ENCODE measurements at places on chromosomes 6 and 20.

DNA sequence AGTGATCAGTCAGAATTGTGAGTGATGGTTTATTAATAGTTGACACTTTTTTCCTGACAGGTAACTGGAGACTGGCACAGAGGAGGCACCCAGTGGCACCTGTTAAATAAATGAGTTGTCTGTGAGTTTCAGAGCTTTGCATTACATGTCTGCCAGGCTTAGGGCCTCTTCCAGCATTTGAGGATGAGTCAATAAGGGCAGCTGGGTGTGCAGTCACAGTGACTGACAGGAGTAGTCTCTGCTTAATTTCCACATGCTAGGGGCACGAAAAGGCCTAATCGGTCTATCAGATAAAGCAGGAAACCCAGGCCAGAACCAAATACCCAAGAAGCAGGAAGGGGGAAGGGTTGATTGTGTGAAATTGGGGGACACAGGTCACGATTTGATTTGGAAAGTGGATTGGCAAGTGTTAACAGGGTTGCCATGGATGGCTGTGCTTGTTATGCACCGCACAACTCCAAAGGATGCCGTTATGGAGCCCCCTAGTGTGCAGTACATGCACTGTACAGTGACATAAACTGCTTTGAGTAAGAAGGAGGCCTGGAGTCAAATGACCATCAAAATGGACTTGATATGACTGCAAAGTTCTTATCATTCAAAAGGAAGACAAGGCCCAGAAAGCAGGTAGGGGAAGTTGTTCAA, 111.9 kb upstream of the GGTLC1 start:
- DNase-seq, result peak; percentile 87

- DNase-seq, result no peak
These were observed 484.9 kb downstream of the LMBRD1 start for GRCh38 chr6:69311888-69312287.

DNA sequence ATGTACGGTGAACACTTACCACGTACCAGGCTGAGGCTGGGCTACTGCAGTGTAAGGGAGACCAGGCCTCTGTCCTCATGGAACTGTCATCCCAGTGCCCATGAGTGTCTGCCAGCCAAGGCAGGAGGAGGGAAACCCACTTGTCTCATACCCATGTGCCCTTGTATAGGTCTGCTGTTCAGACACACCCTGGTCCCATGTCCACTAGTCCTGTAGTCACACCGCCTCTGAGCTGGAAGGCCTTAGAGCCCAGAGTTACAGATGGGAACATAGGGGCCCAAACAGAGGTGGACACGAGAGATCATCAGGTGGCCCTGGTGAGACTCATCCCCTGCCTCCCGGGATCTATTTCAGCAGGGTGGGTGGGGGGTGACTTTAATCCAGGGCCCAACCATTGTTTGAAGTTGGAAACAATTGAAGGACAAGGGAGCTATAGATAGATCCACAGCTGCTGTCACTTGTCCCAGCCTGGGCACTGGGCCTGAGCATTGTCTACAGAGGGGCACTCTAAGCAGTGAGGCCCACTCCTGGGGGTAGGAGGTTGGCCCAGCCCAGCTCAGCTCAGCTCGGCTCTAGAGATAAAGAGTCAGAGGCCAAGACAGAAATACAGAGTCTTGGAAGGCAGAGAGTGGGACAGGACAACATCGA, 14.6 kb downstream of the MYH7B start:
- DNase-seq, result no peak

- peak; percentile 27 for DNase-seq
These were observed 13.7 kb upstream of the CDC5L start for GRCh38 chr6:44373787-44374186.

DNA sequence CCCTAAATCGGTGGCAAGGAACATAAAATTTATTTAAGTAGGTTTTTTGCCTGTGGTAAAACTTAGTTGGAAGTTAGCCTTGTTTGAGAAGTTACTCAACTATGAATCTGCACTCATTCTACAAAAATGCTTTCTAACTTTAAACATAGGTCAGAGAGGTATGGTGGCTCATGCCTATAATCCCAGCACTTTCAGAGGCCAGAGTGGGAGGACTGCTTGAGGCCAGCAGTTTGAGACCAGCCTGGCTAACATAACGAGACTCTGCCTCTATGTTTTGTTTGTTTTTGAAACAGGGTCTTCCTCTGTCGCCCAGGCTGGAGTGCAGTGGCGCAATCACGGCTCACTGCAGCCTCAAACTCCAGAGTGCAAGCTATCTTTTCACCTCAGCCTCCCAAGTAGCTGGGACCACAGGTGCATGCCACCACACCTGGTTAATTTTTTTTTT, 16.2 kb downstream of the USP49 start:
- no peak for DNase-seq

- no peak for DNase-seq
These were observed 92.2 kb downstream of the CDH22 start for GRCh38 chr20:46215913-46216707.

GRCh38 chr6:37727996-37728395, 30.3 kb upstream of the MDGA1 start:
- DNase-seq, result no peak

DNA sequence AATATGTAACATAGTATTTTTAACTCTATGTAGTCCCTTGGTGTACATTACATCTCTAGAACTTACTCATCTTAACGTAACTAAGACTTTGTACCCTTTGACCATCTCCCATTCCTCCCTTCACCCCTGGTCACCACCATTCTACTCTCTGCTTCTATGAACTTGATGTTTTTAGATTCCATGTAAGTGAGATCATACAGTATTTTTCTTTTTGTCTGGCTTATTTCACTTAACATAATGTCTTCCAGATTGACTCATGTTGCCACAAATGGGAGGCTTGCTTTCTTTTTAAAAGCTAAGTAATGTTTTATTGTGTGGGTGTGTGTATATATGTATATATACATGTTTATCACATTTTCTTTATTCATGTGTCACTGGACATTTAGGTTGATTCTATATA, 55.8 kb downstream of the TMEM200A start:
- DNase-seq, result no peak

DNA sequence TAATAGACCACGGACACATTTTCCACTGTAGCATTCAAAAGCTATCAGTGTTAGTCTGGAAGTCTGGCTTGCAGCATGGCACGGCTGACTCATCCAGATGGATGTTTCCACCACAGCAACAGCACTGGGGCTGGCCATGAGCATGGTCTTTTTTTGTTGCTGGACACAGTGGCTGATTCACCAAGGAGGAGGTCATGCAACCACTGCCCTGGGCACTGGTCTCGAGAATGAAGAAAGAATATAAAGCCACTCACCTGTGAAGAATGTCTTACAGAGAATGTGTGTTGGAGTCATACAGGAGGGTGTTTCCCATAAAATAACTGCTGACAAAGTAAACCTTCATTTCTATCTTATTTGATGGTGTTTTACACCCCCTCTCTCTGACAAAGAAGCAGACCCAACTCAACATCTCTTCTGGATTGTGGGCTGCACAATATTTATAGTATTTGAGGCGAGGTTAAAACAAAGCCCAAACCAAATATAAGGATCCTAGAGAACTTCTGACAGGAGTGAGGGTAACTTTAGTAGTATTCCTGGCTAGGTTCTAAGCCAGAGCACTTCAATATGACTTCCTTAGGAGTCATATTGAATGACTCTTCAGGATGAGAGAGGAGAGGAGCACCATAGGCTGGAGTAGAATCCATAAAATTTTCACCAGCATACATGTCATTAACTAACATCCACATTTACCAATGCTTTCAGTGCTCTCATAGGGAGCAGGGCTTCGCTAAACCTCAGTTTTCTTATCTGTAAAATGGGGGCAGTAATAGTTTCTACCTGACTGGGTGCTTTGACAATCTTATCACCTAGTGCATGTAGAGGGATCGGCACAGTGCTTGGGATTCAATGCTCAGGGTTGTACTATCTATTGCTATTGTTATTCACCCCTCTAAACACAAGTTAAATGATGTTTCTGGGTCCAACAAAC, 121.4 kb downstream of the KIF13A start:
- DNase-seq, result peak; percentile 20

- DNase-seq, result no peak
These were observed 715.2 kb upstream of the MANEA start for GRCh38 chr6:94862112-94862511.

DNA sequence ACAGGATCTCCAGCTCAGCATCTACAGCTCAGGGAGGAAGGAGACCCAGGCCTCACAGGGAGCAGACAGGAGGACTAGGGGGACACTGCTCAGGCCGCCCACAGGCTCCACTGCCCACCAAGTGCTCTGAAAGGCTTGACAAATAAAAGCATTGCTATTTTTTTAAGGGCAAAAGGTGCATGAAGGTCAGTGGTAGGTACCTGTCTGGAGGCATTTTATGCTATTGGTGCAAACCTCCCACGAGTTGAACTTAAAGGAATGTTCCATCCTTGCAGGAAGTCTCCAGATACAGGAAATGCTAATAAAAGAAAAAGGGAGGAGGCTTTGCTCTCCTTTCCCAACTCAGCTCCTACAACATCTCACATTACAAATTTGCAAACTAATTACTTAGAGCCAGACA, 228.1 kb downstream of the FOXC1 start:
- no peak for DNase-seq

- no peak for DNase-seq
These were observed 62.1 kb upstream of the PHACTR1 start for GRCh38 chr6:12654514-12654913.

- no peak for DNase-seq
These were observed 30.6 kb upstream of the CCDC167 start for GRCh38 chr6:37530297-37530696.

- DNase-seq, result no peak
These were observed 183.2 kb downstream of the SIM1 start for GRCh38 chr6:100281471-100281901.

DNA sequence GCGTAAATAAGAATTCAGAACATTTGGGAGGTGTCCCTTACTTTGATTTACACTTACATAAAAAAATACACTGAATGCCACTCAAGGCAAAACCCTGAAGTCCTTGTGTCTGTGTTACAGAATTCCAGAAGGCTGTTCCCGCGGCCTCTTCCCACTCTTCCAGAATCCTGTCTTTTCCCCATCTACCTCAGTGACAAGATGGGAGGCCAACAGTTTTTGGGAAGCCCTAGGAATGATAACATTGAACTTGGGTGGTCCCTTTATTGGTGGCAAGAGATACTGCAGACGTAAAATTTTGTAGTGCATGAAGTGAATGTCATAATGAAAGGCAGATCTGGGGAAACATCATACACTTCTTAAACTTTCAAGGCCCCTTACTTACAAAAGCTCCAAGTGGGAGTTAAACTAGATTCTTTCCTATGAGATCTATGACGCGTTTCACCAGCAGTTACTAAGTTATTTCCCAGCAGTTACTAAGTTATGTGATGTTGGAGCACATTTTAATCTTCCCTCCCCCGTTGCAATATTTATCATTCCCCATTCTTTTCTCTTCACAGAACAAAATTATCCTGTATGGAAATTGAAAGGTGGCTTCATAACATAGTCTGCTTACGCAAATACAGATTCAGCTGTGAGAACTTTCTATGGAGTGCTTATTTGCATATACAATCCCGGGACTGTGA, 79.5 kb downstream of the BCAS1 start:
- no peak for DNase-seq

DNA sequence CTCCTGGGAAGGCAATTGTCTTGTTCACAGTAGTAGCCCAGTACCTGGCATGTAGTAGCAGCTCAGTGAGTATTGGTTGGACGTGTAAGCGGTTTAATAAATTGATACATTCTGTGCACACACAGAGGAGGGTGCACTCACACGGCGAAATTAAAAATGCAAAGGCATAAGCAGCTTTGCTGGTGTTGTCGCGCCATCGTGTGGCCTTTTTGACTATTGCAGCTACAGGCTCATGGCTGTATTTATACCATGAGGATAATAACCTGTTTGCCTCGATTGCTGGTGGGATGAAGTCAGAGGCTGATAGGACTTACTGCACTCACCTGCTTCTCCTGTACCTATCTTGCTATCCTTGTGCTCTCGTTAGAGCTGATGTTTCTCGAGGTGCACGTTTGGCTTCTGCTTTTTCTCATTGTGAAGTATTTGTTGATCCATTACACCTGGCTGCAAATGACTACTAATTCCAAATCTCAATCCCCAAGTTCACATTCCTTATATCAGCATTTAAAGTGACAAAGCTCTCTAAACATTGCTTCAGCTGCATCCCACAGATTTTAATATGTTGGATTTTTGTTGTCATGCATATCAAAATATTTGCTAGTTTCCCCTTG, 61.5 kb downstream of the TBXT start:
- DNase-seq, result peak; percentile 84

GRCh38 chr20:53657279-53657678, 63.6 kb upstream of the ZNF217 start:
- DNase-seq, result no peak

DNA sequence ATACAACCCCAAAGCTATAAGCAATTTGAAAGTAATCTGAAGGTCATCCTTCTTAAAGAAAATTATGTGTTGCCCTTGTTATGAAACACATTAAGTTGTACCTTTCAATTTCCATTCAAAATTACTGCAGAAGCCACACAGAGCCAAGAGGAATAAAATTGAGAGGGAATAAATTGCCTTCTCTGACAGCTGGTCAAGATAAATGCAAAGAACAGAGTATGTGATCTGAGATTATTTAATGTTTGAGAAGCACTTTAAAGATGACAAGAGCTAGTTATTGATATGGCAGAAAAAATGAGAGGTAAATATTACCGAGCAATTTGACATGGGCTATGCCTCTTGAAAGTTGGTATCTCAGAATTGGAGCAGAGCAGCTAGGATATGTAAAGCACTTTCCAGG, 61.6 kb downstream of the TRDN start:
- peak; percentile 62 for DNase-seq

- DNase-seq, result no peak
These were observed 425.1 kb downstream of the UTRN start for GRCh38 chr6:144710207-144710606.

DNA sequence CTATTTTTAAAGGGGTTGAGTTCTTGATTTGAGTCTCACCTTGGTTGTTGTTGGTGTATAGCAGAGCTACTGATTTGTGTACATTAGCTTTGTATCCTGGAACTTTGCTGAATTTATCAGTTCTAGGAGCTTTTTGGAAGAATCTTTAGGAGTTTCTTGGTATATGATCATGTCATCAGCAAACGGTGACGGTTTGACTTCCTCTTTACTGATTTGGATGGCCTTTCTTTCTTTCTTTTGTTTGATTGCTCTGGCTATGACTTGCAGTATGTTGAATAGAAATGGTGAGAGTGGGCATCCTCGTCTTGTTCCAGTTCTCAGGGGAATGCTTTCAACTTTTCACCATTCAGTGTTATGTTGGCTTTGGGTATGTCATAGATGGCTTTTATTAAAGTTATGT, 64.0 kb downstream of the CDYL start:
- DNase-seq, result no peak
